OCI-M1 (cell line): ENCODE measurements at places on chromosomes 5 and 9.

GRCh38 chr9:116494815-116495634 is 192.1 kb upstream of the TRIM32 start:
- DNase-seq = peak; percentile 41

DNA sequence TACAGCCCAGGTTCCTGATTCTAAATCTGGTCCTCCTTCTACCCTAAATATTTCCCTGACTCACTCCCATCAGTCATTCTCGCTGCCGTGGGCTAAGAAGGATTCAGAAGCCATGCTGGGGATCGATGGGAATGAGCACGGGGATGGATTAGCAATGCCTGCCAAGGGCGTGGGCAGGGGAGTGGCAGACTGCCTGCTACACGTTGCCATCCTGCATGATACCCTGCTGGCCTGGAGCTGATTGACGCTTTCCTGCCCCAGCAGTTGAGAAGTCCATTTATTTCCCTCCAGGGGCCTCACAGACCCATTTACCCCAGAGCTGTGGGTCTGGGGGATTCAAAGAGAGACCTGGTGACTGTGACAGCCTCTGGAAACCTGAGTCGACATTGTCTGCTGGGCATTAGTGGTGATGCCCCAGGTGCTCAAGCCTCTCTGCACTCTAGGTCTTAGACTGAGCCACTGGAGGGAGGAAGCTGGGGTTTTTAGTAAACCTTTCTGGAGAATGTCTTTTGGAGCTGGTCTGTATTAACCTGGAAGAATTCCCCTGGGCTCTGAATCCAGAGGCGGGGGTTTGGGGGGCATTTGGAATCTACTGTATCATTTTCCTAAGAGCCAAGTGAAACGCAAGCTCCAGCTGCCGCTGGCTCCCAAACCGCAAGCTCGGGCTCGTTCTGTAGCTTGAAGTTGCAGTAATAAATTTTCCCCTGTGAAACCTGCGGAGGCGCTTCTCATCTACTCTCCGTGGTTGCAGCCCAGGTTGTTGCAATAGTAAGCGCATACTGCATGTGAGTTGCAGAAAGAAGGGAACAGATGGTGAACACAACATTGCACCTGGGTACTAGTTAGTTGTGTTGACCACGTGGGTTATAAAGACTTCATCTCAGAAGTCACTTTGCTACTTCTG is 76.3 kb upstream of the RAPGEF1 start:
- DNase-seq = no peak

- no peak for DNase-seq
Observed at GRCh38 chr5:5331848-5332247, 90.6 kb upstream of the ICE1 start.

DNA sequence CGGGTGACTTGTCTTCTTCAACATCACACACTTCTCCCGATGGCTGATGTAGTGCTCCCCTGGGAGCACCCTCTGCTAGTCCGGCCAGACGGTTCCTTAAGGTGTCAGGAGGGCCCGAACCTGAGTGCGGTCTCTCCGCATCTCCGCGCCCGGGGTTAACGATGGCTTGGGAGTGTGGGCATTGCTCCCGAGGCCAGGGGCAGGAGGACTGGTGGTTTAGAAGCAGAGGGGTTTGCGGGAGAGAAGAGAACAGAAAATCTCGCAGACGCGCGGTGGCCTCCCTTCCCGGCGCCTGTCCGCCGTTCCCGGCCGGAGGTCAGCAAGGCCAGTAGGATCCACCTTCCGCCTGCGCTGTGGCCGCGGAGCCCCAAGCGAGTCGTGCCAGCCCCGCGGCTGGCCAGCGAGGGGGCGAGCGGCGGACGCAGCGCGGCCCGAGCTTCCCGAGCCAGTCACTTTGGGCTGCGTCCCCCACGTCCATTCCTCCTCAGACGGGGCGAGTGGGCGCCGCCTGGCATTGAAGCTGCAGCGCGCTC is 700 bp downstream of the CDO1 start:
- no peak for DNase-seq

GRCh38 chr5:173928871-173929574 is 40.9 kb downstream of the CPEB4 start:
- DNase-seq = no peak

GRCh38 chr9:125985142-125985997 is 238.2 kb downstream of the PBX3 start:
- no peak for DNase-seq

DNA sequence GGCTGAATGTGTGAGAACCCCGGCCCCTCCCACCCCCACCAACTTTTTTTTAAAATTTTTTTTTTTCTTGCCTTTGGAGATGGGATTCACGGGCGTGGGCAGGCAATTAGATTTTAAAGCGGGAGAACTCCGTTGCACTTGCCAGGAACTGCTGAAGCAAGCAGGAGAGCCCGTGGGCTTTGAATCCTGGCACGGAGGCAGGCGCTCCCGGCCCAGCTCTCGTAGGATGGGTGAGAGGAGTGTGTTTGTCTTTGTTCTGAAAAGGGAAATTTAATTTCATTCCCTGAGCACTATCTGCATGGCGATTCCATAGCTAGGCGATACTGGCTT is 54.3 kb upstream of the BOD1 start:
- DNase-seq = no peak

- DNase-seq = peak; percentile 18
Observed at GRCh38 chr5:141003791-141004611, 37.7 kb downstream of the PCDHAC2 start.

GRCh38 chr5:56734091-56734694 is 81.2 kb upstream of the MAP3K1 start:
- DNase-seq = no peak

- no peak for DNase-seq
Observed at GRCh38 chr9:26142201-26142600, 464.0 kb upstream of the TUSC1 start.

DNA sequence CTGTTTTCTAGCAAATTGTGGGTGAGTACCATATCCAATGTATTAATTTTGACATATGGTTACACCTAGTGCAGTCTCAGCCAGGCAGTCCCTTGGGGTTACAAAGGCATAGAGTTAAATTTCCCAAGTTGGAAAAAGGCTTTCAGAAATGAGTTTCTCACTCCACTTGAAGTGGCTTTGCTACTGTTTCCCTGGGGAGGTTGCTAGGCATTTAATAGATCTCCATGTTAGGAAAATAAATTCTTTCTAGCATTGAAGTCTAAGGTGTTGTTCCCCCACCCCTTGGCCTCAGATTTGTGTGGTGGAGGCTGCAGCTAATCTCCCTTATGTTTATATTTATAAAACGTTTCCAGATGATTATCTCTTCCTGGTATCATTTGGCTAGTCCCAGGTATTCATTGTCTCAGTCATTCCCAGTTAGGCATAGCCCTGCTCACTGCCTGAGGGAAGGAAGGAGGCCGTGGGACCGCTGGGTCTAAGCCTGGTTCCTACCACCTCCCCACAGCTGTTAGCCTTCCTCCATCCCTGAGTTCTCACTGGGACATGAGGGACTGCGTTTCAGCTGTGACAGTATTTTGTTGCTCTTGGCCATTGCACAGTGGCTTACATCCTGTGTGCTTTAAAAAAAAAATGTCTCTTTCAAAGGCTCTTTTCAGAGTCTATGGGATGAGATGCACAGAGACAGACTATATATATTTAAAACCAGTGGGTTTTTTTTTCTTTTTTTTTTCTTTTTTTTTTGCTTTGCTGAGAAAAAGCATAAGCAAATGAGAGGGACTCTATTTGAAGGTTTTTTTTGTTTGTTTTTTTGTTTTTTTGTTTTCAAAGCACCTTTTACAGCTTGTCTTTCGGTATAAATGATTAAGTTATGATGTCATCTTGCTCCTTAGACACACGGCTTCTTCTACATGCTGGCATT is 121.5 kb downstream of the MAST4 start:
- DNase-seq = peak; percentile 29

GRCh38 chr9:20054734-20055133 is 265.9 kb upstream of the SLC24A2 start:
- no peak for DNase-seq

GRCh38 chr9:4987961-4988421 is 2.9 kb downstream of the JAK2 start:
- peak; percentile 100 for DNase-seq

DNA sequence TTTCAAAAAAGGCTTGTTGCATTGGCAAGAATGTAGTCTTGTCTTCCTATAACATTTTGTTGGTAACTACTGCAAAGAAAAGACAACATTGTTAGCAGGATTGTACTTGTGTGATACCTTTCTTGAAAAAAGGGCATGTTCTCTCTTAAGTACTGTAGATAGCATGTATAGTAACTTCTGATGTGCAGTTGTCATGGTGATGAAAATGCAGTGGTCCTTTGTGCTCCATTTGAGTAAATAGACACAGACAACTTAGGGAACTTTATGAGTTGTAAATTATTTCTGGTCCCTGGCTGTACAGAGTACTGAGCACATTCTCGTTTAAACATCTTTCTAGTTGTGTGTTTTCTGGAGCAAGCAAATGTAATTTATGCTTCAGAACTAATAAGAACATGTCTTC is 103.3 kb downstream of the CD180 start:
- no peak for DNase-seq

DNA sequence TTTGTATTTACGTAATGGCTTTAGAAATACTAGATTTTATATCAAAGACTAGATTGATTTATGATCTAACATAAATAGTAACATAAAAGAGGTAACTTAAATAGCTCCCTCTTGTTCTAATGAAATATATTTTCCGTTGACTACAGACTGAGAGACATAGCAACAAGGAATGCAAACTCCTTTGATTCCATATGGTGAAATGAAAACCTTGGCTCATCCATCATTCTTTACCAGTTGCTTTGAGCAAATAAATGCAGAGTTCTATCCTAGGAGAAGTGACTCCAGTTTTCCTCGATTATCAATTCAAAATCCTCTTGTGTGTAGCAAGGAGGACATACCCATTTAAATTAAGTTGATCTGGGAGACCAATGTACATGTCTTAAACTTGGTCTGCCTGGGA is 18.0 kb upstream of the JAKMIP2 start:
- DNase-seq = no peak

- no peak for DNase-seq
Observed at GRCh38 chr9:90783552-90783951, 18.1 kb upstream of the SYK start.

DNA sequence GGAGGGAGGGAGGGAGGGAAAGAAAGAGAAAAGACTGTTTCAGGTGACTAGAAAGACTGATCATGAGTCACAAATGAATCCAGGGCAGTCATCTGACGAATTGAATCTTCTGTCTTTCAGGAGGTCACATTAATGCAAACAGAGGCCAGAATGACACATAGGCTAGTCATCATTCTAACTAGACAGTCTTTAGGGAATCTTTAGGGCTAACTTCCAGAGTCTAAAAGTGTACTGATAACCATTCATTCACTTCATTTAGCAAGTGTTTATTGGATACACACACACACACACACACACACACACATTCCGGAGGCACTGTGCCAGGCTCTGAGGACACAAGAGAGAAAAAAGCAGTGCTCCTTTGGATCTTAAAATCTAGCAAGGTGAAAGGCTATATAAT is 156.7 kb downstream of the EBF1 start:
- DNase-seq = no peak

DNA sequence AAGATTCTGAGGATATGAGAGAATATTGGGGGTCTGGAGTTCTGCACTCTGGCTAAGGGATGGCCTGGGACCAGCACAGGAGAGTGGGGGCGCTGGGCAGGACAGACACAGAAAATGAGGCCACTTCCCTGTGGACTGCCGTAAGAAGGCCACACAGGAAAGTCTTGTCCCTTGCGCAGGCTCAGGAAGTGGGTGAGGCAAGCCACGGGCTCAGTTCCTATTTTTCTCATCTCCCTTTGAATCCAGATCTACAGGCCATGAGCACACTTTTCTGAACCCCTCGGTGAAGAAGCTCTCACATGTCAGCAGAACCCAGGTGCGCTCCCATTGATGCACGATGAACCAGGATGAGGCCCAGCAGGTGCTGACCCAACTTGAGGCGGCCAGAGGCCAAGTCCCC is 207.4 kb downstream of the AGTPBP1 start:
- DNase-seq = no peak

DNA sequence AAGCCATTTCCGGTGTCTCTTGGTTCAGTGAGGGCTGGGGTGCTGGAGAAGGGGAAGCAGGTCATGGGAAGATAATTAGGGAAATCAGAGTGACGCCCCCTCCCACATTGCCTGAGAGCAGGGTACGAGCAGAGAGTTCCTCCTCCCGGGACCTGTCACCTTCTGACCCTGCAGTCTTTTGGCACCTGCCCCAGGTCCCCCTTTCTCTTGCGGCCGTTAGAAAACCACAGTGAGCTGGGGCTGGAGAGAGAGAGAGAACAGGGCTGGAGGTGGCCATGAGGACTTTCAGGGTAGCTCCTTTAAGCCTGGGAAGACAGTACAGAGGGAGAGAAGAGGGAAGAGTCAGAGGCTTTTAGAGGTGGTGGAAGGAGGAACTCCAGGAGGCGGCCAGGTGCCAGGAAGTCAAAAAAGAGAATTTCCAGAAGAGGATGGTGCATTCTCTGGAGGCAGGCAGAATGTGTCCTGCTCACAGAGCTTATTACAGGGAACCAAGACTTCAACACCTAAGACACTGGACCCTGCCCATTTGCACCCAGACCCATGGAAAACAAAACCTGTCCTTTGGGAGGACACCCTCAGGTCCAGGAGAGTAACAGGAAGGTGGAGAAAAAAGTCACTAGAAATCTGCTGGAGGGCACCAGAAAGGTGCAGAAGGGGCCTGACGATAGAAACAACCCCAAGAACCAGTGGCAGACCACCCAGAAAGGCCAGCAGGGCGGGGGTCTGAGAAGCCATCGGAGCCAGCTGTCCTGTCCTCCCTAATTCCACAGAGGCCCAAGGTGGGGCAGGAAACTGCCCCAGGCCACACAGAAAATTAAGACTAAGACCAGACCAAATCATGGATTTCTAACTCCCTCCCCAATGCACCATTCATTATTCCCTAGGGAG is 6.5 kb upstream of the ACSL6 start:
- DNase-seq = no peak

GRCh38 chr5:10981932-10982331 is 220.9 kb upstream of the DAP start:
- DNase-seq = no peak

- no peak for DNase-seq
Observed at GRCh38 chr9:108043585-108043984, 554.0 kb upstream of the KLF4 start.

- DNase-seq = no peak
Observed at GRCh38 chr5:43390471-43390870, 21.7 kb downstream of the CCL28 start.

- no peak for DNase-seq
Observed at GRCh38 chr5:176424181-176424580, 7.8 kb upstream of the CLTB start.

DNA sequence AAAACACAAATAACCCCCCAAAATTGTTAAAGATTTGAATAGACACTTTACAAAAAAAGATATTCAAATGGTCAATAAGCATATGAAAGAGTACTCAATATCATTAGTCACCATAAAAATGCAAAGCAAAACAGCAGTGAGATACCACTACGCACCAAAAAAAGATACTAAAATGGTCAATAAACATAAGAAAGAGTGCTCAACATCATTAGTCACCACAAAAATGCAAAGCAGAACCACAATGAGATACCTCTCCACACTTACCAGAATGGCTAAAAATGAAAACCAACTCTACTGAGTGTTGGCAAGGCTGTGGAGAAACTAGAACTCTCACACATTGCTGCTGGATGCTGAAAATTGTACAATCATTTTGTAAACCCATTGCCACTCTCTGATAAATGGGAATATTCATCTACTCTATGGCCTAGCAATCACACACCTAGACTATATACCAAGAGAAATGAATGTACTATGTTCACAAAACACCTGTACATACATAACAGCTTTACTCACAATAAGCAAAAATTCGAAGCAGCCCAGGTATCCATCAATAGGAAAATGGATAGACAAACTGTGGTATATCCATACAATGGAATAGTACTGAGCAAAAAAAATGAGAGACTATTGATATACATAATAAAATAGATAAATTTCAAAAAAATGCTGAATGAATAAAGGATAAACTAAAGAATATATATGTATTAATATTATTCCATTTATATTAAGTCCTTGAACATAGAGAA is 205.0 kb upstream of the DAPK1 start:
- DNase-seq = no peak
